Vagina (tissue), 2 donors: ENCODE measurements at places on chromosomes 2 and 18.

DNA sequence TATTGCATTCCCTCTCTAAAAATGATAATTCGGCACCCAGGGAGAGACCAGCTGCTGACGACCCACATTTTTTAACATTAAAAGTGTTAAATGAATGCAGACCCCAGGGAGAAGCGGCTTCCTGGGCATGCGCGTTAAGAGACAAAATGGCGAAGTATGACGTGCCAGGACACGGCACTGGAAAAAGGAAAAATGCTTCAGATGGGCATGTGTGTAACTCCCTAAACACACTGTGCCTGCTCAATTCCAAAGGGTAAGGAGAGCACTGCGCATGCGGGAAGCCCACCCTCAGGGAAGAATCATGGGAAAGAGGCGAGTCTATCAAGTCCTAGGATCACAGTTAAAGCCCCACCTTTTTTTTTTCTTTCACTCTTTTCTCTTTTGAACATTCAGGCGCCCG lies 58.1 kb downstream of the CYP26B1 start:
- DNase-seq = no peak

GRCh38 chr2:71583876-71584275 lies 130.5 kb downstream of the DYSF start:
- no peak for DNase-seq

DNA sequence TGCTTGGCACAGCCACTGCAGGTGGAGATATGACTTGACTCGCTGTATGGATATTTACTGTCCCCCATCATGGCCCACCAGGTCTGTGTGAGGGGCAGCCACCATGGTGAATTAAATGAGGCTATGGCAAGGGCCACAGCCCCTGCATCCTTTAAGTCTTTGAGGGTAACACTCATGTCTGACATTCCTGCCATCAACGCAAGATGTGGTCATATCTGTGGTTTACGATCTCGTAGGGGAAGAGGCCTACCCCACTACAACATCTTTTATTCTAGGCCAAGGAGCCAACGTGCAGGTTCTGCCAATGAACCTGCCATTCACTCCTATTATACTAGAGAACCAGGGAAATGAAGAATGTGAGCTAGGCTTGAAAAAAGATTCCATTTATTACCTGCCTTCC lies 381.6 kb upstream of the ID2 start:
- DNase-seq = peak; percentile 12

GRCh38 chr18:21672521-21673267 lies 31.9 kb downstream of the ABHD3 start:
- no peak for DNase-seq

DNA sequence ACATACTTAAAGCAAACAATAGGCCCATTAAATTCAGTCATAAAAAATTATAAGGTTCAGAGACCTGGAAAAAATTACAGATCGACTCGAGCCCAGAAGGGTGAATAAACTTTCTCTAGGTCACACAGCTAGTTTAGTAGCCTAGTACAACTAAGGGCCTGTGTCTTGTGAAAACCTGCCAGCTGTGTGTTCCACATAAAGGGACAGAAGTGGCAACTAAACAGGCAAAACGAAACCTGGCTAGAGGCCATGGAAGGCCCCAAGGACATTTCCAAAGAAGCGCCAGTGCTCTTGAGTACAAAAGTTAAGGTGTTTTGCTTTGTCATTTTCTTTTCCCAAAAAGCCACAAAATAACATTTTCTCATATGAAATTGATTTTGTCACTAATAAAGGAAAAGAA lies 164.9 kb downstream of the L3MBTL4 start:
- DNase-seq = no peak

GRCh38 chr18:69691008-69691760 lies 256.5 kb downstream of the CD226 start:
- DNase-seq = no peak

DNA sequence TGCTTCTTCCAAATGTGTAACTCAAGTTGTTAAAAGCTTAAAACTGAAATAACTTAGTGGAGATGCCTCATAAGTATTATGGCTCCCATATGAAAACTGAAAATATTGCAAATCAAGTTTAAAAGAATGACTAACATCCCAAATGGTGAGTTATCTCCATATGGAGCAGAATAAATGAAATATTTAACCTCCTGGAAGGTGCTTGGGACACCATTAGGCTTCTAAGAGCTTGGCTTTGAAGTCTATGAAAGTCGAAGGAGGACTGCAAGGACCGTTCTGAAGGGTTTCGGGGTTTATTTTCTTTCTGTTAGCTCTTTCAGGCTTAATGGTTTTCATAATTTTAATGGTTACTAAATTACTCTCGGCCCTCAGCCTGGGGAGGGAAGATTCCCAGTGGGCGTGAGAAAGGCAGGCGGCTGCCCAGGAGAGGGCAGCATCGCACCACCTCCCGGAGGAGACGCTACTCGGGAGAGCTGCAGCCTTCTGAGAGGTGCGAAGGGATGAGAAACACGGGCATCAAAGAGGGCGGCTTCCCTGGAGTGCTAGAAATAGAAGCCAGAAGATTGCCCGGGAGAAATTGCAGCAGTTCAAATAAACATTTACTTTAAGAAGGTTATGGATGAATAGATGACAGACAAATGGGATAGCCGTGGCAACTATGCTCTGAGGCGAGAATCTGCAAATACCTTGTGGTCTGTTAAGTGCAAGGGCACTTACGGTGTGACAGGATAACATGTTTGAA lies 43.1 kb downstream of the MAP3K19 start:
- no peak for DNase-seq

DNA sequence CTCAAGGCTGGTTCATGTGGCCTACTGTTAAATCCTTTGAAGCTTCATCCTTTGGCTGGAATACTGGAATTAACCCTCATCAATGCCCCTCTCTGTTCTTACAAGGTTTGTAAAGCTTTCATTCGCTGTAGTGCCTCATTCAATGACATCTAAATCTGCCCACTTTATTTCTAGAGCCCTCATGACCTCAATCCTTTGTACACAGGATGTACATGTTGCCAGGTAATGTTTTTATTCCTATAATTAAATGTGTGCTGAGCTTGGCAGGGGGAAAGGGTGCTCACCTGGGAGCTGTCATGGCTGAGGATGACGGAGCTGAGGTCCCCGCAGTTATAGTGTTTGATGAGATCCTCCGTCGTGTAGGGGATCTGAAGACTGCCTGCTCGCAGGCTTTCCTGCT lies 39.3 kb downstream of the TRABD2A start:
- no peak for DNase-seq

- peak; percentile 93 for DNase-seq
Observed at GRCh38 chr2:135985018-135985825, at the start of gene DARS1. DARS1 (minus strand) TSS chr2:135985626; CDS start chr2:135985468, 158 bp downstream.

GRCh38 chr2:142742371-142743214 lies 134.9 kb upstream of the KYNU start:
- DNase-seq = no peak

DNA sequence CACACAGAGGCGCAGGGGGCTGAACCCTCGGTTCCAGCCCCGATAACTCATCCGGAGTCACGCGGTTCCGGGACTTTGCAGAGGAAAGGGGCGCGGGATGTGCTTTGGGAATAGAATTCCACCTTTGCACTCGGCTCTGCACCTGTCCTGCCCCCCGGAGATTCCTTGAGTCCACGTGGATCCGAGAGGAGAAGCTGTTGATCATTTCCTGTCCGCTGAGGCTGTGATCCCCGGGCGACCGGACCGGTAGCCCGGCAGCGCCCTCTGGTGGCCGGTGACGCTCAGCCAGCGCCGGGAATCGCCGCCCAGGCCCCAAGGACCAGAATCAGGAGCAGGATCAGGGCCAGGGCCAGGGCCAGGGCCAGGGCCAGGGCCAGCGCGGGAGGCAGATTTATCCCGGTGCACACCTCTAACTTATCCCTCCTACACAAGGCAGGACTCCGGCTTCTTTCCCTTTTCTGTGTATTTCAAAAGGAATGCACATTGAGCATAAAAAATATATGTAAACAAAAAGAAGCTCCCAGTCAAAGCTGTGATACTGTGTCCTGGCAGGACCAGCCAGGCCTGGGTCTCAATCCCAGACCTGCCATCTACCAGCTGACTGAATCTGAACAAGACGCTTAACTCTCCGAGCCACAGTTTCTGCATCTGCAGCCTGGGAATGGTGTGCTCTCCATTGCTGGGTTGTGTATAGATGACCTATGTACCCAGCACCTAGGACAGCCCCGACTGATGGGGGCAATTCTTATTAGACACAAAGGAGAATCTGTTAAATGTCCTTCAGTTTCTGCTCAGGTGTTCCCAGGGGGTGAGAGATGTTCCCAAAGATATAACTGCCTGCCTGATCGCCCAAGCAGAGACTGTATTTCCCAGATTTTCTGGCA lies 8.5 kb upstream of the SPATA3 start:
- DNase-seq = no peak

GRCh38 chr2:19158896-19159295 lies 199.5 kb downstream of the OSR1 start:
- no peak for DNase-seq

DNA sequence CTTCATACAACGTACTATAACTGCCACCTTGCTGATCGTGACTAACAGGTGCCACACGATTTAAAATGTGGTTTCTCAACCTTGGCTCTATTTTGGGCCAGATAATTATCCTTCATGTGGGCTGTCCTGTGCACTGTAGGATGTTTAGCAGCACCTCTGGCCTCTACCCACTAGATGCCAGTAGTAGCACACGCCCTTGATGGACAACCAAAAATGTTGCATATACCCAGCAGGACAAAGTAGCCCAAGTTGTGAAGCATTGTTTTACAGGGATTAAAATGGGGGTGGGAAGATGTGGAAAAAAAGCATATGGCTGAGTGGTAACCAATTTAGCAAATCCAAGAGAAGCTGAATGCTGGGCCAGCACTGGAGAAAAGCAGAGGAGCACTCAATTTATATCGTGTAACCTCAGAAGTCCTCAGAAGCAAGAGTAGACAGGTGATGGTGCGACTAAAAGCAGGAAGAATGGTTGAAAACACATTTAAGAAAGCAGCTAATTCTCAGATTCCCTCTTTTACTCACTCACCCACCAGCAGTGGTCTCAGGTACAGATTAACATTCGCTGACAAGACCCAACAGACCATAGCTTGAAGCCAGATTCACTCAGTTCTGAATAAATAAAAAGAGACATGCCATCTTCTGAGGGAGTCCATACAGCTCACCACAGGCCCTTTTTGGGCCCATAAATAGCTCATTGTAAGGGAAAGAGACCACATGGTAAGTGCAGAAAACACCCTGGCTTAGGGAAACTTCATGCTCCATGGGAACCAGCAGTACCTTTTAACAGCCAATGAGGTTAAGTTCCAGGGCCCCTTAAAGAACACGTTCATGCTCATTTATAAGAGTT lies 50.6 kb downstream of the RAPH1 start:
- DNase-seq = no peak

GRCh38 chr2:216029416-216030129 lies 16.2 kb upstream of the MREG start:
- DNase-seq = no peak
